Caco-2 (cell line): ENCODE measurements at places on chromosomes 7 and 10.

DNA sequence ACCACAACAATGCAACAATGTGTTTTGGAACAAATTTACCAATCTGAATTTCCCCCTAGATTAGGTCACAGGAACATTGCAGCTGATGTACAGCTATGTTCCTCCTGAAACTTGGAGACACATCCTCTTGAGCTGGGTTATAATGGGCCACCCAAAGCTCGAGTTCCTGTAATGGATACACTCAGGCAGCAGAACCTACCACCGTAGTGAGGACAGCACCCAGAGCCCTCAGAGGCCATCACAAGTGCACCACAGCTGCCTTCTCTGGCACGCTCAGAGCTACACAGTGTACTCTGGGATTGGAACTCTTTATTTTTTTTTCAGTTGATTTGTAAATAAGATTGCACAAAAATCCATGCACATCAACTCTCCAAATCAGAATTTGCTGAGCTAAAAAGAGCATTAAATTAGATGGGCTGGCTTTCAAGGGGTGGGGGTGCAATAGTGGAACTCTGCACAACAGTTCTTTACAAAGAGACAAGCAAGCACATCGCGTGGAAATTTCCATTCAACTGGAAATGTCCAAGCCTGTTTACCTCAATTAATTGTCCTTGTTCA is 56.7 kb downstream of the EGFR start:
- DNase-seq: no peak

DNA sequence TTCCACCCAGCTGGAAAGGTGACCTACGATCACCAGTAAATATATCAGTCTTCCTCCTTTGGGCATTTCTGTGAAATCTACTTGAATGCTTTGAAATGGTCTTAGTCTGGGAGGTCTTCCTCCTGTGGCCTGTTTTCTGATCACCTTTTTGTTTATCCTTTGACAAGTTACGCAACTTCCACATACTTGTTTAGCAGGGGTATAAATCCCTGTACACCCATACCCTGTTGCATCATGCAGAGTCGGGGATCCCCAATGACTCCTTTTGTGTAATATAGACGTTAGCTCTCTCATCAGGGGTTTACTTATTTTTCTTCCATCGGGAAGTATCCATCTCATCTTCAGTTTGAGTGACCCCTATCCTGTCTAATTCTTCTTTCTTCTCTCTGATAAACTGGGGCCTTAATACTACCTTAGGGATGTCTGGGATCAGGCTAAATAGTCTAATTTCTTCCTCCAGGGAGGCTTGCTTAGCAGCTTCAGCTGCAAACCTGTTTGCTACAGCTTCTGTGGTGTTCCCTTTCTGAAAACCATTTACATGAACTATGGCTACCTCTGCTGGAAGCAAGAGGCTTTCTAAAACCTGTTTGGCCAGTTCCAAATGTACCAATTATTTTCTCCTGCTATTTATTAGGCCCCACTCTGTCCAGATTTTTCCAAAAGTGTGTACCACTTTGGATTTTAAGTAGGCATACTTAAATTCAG is 25.8 kb downstream of the MAPK8 start:
- no peak for DNase-seq

GRCh38 chr7:78635026-78635793 is 818.3 kb downstream of the MAGI2 start:
- no peak for DNase-seq

DNA sequence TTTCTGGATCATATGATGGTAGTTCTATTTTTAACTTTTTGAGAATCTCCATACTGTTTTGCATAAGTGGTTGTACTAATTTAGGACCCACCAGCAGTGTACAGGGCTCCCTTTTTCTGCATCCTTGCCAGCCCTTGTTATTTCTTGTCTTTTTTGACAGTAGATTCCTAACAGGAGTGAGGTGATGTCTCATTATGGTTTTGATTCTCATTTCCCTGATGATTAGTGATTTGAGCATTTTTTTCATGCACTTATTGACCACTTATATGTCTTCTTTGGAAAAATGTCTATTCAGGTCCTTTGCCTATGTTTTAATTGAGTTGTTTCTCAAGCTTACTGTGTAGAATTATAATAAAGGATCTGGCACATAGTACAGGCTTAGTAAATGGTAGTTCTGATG is 238.8 kb upstream of the BMPER start:
- no peak for DNase-seq
